Anterior cingulate cortex (tissue), 58 donors: ENCODE measurements at places on chromosomes 4 and X.

- DNase-seq: no peak
Observed at GRCh38 chr4:45985038-45985437, 138.8 kb downstream of the GABRG1 start.

DNA sequence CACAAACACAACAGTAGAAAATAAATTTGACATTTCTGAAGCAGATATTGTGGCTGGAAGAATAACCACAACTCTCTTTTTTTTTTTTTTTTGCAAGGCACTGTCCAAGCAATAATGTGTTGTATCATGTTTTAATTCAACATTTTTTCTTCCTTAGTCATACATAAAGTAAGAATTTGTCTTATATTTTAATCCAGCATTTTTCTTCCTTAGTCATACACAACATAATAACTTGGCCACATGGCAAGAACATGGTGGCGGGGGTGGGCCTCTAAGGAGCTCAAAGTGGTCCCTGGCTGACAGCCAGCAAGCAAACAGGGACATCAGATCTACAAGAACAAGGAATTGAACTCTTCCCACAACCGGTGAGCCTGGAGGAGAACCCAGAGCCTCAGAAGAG, 20.2 kb downstream of the FBXW7 start:
- no peak for DNase-seq

- no peak for DNase-seq
Observed at GRCh38 chrX:71615954-71616353, 2.4 kb downstream of the CXCR3 start.

DNA sequence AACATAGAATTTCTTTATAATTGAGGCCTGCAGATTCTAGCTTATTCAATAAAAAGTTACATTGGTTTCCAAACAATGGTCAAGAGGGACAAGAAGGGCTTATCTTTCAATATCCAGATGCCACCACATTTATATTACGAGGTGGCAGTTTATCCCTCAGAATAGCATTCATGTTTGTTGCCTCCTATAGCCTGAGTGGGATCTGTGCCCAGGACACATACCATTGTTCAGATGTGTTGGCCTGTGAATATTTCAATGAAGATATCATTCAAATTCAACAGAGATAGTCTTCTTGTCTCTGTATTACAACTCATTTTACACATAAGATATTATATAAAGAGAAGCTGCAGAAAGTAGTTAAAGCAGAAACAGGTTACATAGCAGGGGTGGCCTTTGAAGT, 20.5 kb downstream of the GLRB start:
- no peak for DNase-seq

- DNase-seq: no peak
Observed at GRCh38 chr4:88737307-88737941, 39.8 kb upstream of the NAP1L5 start.

GRCh38 chr4:160717848-160718247, 1446.0 kb downstream of the FSTL5 start:
- DNase-seq: no peak

DNA sequence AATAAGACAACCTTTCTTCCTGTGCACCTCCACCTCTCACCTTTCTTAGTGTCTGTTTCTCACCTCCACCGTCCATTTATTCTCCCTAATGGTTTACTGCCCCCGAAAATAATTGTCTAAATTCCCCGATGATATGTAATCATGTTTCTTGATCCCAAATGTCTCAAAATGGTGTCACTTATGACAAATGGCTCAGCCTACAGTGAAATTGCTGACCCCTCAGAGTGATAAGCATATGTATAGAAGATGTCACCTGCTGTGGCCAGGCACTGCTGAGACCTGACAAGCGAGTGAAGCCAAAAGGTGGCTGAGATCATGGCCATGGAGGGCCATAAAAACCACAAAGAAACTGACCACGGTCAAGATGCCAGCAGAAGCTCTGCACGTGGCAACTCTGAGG, 35.7 kb downstream of the MSL3 start:
- no peak for DNase-seq

GRCh38 chr4:153156263-153156662, 48.0 kb upstream of the TRIM2 start:
- no peak for DNase-seq
